ENCODE measurements at places on chromosomes 6 and 20. TPM values are rescaled to one million over a fixed set of nuclear protein-coding genes. Genes with fewer than 3 reads are reported as not detected.

Gene FOXS1
- not detected for total RNA-seq

Gene BPI
- not detected for total RNA-seq

Gene C6orf52
- not detected for total RNA-seq

Gene KCNB1
- 0.11 TPM for total RNA-seq

Gene DLGAP4
- total RNA-seq = 117 TPM

Gene TCF21
- total RNA-seq = not detected

Gene SIM1
- 22.3 TPM for total RNA-seq

Gene SLC17A3
- total RNA-seq = not detected

Gene SYCP2L
- not detected for total RNA-seq

Gene ETV7
- total RNA-seq = not detected

Gene GABRR2
- 0.12 TPM for total RNA-seq

Gene C6orf141
- not detected for total RNA-seq

Gene NRN1
- total RNA-seq = 0.24 TPM

Gene EFCAB8
- not detected for total RNA-seq

Gene FAM135A
- 3.9 TPM for total RNA-seq

Gene MUC22
- total RNA-seq = not detected

All from HFFc6 (cell line).